ENCODE measurements at places on chromosomes 12 and 14. TPM values are rescaled to one million over a fixed set of nuclear protein-coding genes. Genes with fewer than 3 reads are reported as not detected.

The NUAK1 gene
- 6.2 TPM for total RNA-seq

The NPFF gene
- total RNA-seq = not detected

The TAS2R8 gene
- total RNA-seq = not detected

The SLC5A8 gene
- not detected for total RNA-seq
